ENCODE measurements at places on chromosomes 2 and 18. TPM values are rescaled to one million over a fixed set of nuclear protein-coding genes. Genes with fewer than 3 reads are reported as not detected.

Gene SULT1C4
- total RNA-seq = not detected

Gene SERPINB12
- total RNA-seq = not detected

Gene TCF23
- total RNA-seq = not detected

Gene PLEKHH2
- 0.64 TPM for total RNA-seq

Gene DSG1
- total RNA-seq = not detected

Gene STK11IP
- 32.1 TPM for total RNA-seq

Gene VWA3B
- not detected for total RNA-seq

Gene B3GNT7
- total RNA-seq = not detected

Gene CCDC85A
- not detected for total RNA-seq

Gene KLHL30
- not detected for total RNA-seq

Gene SP140
- 98.8 TPM for total RNA-seq

Data from activated naive CD4-positive, alpha-beta T cell treated with anti-CD3 and anti-CD28 coated beads for 36 hours (primary cell).